ENCODE measurements at places on chromosomes 3 and 15.

- no peak for DNase-seq
Measured at GRCh38 chr3:55000546-55000945, 72.7 kb upstream of the LRTM1 start.

DNA sequence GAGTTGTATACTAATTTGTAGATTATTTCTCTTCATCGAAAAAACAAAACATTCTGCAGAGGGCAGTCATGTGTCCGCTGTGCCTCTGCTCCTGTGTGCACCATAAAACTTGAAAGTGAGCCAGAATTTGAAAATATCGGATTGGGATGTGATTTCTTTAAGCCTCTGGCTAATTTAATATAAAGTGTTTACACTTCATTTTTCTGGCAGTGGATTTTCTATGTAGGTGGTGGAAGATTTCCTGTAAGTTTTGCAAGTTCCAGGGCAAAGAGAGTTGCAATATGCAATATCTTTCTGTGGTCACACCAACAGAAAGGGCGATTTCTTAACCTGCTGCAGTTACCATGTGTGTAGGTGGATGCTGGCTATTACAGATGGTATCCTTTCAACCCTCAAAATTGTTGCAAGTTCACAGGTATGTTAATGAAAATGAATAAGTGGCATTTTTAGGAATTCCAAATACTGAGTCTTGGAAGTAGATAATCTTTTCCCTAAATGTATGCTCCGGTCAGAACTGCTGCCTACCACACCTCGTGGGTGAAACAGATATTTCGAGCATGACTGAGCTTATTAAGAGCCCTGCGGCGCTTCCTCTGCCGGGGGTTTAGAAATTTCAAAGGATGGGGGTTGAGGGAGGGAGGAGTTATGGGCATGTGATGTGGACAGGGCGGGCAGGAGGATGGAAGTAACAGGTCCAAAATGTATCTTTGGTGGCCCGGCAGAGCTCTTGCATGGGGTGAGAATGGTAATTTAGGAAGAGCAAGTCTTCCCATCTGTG, 134.0 kb downstream of the PGPEP1L start:
- DNase-seq = no peak

- DNase-seq = no peak
Measured at GRCh38 chr3:194727435-194728128, 41.9 kb downstream of the FAM43A start.

DNA sequence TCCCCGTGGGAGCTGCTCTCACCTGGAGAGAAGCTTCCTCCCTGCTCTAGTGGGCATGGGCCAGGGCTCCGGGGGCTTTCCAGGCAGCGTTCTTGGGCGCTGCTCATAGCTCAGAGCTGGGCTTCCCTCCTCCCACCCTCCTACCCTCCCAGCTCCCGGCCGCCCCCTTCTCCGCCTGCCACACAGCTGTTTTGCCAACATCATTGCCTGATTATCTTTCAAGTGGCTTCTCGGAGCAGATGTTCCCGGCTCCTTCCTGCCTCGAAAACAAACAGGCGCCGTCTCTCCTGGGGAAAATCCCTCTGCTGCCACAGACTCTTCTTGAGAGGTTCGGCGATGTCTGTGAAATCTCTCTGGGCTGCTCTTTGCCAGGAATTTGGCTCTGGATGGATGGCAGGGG, 195.6 kb downstream of the RPLP1 start:
- no peak for DNase-seq

- DNase-seq = no peak
Measured at GRCh38 chr3:12451481-12451880, 32.8 kb upstream of the TSEN2 start.

- no peak for DNase-seq
Measured at GRCh38 chr15:49060710-49061495, 14.7 kb upstream of the SECISBP2L start.

GRCh38 chr3:166110102-166110501, 272.9 kb upstream of the BCHE start:
- DNase-seq = no peak

- DNase-seq = no peak
Measured at GRCh38 chr3:82773207-82773606, 1011.8 kb upstream of the GBE1 start.

DNA sequence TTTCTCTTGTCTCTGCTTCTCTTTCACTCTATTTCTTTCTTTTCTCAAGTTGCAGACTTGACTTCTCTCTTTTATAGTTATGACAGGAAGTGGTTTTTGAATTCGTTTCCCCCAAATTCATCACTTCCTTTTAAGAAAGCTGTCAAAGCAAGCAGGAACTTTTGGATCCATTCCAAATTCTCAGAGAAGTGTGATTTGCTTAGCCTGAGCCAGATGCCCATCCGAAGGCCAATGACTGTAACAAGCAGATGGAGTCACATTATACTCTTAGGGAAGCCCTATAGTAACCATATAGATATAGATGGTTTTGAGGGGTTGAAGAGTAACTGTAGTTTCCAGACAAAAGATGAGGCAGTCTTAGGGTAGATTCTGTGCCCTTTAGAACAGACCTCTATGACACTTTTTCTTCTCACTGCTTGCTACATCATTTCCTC, 592.0 kb upstream of the KCNMB2 start:
- DNase-seq = peak; percentile 36

- no peak for DNase-seq
Measured at GRCh38 chr3:46749129-46749528, 31.5 kb upstream of the PRSS50 start.

- DNase-seq = no peak
Measured at GRCh38 chr15:48221885-48222284, 15.8 kb downstream of the SLC12A1 start.

- no peak for DNase-seq
Measured at GRCh38 chr3:84946240-84946639, 12.5 kb upstream of the CADM2 start.

DNA sequence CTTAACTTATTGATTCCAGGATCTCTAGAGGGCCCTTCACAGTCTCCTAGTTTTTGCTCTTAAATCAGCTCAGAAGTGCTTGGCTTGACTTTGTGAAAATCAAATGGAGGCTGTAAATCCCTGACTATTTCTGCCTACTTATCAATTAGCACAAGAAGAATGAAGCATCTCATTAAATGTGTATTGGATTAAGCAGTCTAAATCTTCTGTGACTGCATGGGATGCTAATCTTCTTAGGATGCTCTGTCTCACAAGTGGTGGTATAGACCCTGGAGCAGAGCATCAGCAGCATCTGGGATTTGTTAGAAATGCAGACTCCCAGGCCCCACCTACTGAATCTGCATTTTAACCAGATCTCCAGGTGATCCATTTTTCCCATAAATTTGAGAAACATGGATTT, 488.7 kb downstream of the AGBL1 start:
- DNase-seq = no peak

- no peak for DNase-seq
Measured at GRCh38 chr15:40420071-40420713, 14.6 kb downstream of the IVD start.

DNA sequence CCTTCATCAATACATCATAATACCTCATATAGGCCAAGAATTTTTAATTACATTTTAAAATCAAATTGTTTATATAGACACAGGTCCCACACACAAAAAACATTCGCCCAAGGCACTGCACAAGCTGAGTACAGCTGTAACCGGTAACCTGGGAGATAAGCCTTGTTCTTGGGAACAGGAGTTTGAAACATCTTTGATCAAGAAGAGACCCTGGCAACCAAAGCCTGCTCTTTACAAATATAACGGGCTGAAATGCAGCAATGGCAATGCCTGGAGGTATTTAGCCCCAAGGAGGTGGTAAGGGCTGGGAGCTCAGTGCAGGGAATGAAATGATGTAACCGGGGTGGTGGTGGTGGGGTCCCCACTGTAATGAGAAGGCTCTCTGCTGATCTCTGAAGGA, 7.2 kb upstream of the CORO2B start:
- no peak for DNase-seq

DNA sequence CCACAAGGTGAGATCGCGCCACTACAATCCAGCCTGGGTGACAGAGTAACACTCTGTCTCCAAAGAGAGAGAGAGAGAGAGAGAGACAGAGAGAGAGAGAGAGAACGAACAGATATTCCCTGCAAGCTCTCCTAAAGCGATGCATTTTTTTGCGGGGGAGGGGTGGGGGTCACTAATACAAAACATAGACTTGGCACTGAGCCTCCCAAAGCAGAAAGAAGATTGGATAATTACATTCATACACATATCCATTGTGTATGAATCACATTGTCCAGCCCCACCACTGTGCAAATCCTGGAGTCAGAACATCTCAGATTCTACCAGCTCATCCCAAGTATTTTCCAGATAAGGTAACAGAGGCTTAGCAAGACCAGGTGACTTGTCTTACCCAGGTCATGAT, 459.9 kb downstream of the MAGI1 start:
- DNase-seq = no peak

GRCh38 chr15:85579957-85580694, 199.7 kb downstream of the AKAP13 start:
- peak; percentile 17 for DNase-seq

Data from NAMALWA (cell line).